ENCODE measurements at places on chromosomes 13 and 19.

DNA sequence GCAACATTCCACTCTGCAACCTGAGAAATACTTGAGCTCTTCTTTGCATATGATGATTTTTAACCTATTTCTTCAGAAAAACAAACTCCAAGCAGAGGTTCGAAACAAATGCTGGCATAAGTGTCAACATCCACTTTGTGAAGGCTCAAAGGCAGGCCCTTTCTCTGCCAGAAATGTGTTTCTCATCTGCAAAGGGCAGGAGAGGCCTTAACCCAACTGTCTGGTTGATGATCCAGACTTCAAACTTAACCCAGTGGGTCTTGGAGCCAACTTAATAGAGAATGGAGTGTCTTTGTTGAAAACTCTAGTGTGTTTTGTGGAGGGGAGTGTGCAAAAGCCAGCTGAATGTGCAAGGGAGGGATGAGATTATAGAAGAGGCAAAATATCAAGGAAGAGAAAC lies 28.3 kb upstream of the ZNF507 start:
- DNase-seq = no peak

GRCh38 chr13:51178456-51179074 lies 43.6 kb upstream of the FAM124A start:
- DNase-seq = no peak

GRCh38 chr19:16788479-16788878 lies 40.7 kb upstream of the SIN3B start:
- peak; percentile 74 for DNase-seq

GRCh38 chr13:55155046-55155445 lies 1985.7 kb upstream of the PRR20A start:
- no peak for DNase-seq

DNA sequence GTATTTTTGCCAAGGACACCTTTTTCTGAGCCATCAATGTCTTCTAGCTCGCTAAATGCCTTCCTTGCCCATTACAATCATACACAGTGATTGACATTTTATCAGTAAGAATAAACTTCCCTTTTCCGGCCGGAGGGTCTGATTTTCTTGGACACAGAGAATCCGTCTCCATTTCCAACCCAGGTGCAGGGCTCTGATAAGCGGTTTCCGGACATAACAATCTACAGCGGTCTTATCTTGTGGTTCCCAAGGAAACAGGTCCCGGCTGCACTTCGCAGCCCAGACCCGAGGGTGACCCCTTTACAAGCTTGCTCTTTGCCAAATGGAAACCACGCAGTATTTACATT lies 5.1 kb upstream of the ZNF77 start:
- DNase-seq = peak; percentile 35

DNA sequence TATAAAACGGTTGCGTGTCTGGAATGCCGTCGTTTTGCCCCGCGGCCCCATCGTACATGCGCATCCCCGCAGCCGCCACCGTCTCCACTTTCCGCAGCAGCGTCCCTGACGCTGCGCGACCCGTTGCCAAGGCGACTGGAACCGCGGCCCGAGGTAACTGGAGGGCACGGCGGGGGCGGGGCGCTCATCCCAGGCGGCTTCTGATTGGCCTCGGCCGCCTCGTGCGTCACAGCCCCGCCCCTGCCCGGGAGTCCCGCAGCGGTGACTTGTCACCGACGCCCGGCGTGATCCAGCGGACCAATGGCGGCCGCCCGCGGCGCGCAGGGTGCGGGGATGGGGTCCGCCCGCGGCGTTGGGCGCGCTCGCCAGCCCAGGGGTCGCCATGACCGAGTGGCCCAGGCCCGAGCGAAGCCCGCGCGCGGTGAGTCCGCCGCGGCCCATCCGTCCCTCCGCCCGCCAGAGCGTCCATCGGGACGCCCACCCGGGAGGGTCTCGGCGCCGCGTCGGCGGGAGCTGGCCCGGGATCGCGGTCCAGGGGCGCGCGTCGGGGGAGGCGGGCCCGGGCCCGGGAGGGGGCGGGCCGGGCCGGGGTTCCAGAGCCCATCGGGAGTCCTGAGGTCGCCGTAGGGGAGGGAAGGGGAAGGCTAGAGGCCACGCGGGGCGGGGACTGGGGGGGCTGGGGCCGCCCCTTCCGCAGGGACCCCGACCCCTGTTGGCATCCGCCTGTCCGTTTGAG lies at the start of gene ZSCAN1:
Gene ZSCAN1 (plus strand): TSS at position 285 of the 736 bp plus-strand sequence. CDS start 3,812 bp downstream, outside the sequence.
- DNase-seq = peak; percentile 7

DNA sequence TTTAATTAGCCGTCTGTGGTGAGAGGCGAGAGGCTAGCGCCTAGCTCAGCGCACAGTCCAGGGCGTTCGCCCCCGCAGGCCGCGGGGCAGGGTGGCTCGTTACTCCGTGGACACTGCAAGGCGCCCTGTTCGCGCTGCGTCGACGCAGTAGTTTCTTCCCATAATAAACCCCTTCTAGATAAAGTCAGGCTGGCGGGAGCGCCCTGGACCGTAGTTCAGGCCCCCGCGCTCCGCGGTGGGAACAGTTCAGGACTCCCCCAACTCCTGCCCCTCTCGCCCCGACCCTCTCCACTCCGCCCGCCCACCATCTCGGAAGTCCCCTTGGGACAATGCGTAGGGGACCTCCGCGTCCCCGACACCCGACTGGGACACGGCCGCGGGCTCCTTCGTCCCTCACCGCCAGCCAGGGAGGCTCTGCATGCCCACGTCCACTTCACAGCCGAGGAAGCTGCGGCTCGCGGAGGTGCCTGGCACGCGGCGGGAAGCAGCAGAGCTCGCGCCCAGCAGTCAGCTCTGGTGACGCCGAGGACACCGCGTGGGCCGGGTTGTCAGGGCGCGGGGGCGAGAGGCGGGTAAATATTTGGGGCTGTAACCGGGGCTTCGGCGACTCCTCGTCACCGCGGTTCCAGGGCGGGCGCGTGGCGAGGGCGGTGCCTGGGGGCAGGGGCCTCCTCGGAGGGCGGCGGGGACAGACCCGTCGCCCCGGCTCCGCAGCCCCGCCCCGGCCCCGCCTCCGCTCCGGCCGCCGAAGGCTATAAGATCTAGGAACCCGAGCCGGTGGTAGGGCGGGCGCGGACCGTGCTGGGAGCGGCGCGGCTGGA lies at the start of gene RGCC:
Gene RGCC (plus strand): TSS at position 783 of the 821 bp plus-strand sequence. CDS start 158 bp downstream, outside the sequence.
- DNase-seq = peak; percentile 96

GRCh38 chr19:11136400-11137101 lies 19.0 kb downstream of the SPC24 start:
- DNase-seq = no peak

GRCh38 chr13:102233566-102234208 lies 168.2 kb downstream of the FGF14 start:
- DNase-seq = no peak

DNA sequence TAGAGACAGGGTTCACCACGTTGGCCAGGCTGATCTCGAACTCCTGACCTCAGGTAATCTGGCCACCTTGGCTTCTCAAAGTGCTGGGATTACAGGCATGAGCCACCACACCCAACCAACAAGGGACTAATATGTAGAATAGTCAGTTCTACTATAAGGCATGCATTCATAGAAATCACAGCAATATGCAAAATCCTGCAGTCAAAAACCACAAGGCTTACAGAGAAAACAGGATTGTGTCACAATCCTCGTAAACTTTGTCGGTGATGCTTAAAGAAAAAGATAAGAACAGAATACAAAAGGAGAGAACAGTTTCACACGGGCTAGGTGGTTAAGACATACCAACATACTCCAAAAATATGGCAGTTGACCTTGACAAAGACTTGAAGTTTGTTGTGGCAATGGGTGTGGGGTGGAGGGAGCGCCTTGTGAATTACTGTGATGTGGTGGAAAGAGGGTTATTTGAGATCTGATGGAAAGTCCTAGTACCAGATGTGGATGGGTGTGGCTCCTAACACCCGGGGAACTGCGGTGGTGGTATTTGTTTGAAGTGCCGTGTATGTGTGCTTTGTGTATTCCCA lies 12.4 kb downstream of the NOSIP start:
- no peak for DNase-seq

- no peak for DNase-seq
Measured at GRCh38 chr13:102628559-102628958, 31.8 kb downstream of the TPP2 start.

DNA sequence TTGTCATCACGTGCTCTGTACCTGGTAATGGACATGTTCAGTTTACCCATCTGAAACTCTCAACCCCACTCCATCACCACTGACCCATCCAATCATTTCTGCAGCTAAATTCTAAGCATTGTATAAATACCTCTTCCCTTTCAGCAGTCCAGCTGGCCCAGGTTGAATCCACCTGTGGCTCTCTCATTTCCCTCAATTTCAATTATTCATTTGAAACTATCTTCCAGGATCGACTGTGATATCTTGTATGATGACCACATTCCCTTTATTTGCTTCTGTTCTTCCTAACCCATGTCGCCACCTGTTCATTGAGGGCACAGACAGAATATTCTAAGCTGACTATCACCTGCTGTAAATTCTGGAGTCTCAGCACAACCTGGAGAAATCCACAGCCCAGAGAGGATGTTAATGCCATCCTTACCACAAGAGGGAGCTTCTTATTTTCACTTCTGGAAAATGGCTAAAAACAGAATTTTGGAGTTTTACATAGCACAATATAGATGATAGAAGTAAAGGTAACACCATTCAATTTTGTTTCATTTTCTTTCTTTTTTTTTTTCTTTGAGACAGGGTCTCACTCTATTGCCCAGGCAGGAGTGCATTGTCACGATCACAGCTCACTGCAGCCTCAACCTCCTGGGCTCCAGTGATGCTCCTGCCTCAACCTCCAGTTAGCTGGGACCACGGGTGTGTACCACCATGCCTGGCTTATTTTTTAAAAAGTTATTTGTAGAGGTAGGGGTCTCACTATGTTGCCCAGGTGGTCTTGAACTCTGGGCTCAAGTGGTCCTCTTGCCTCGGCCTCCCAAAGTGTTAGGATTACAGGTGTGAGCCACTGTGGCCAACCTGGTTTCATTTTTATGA lies 38.6 kb downstream of the ZNF823 start:
- DNase-seq = peak; percentile 52

DNA sequence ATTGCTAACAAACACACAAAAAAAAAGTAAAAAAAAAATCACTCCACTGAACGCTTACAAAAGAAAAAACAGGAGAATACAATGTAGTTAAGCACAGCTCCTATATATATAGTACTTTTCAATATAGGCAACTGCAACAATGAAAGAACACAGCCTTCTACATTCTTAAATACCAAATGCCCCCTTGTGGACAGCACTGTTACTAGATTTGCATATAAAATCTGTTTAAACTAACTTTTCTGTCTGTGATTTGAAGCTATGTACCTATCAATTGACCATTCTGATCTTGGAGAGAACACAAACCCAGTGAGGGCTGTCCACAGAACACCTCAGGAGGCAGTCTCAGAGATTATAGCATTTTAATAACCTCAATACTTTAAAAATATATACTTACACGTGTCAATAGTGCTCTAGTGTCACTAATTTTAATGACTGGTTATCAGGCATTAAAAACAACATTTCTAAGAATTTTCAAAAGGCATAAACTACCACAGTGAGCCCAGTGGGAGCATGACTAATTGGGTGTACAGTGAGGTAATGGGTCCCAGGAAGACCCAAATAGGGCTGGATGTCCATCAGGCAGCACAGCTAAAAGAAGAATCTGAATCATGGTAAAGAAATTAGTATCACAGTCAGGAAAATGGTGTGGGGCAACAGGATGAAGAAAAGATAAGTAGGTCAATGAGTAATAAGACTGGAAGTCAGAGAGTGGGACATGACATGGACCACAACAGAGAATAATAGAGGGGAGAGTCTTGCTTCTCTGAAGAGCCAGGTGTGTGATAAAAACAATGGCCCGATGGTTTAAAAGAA lies 22.2 kb downstream of the CCDC169 start:
- DNase-seq = peak; percentile 69

DNA sequence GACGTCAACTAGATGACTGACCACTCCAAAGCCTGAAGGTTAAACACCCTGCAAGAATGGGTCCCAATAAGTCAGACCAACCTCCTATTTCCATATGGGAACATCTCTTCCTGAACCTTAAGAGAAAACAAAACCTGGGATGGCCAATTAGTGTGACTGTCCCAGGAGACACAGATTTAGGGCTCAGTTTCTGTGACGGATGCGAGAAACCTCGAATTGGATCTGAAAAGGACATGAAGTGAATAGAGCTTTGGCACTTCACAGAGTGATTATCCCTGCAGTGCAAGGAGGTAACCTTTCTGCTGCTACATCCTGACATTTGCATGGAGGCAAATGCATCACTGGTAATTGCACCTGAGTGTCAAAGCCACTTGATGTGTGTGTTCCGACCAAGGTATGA lies 442.2 kb upstream of the KLF12 start:
- DNase-seq = no peak

DNA sequence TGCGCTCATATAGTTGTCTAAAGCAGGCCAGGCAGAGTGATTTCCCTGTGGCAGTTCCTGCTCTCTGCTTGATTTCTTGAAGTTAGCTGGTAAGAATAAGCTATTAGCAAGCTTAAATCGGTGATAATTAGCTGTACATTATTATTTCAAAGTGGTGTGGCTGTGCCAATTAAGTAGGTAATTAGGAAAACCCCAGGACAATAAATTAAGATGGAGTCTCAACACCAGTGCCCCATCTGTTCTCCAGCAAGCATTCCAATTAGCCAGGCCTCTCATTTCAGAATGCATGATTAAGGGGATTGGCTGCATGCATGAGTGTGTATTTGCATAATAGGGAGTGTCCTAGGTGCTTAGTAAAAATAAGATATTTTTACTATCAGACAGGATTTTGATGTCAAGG lies 342.3 kb downstream of the GPC5 start:
- DNase-seq = no peak

GRCh38 chr13:94217370-94217769 lies 262.1 kb downstream of the DCT start:
- DNase-seq = no peak

DNA sequence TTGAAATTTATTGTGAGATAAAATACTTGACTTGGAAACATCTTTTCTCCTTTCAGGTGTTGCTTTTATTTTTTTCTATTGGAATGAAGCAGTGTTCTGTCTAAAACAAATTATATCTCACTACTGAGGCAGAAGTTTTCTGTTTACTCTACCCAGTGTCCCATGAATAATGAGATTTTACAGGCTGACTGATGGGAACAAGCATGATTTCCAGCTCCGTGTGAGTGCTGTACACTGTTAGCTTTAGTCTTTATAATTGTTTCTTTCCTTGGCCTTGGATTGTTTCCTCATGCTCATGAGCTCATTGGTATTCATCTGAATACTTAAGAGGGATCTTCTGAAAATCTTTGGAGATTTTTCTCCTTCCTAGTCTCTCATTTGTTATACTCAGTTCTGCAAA lies 2049.5 kb upstream of the PRR20A start:
- DNase-seq = no peak

Measured in inflammatory macrophage treated with lipopolysaccharide for 4 hours (primary cell).